ENCODE measurements at places on chromosomes 6 and 20. TPM values are rescaled to one million over a fixed set of nuclear protein-coding genes. Genes with fewer than 3 reads are reported as not detected.

The MYLIP gene
- total RNA-seq, result 24.0 TPM

DNA sequence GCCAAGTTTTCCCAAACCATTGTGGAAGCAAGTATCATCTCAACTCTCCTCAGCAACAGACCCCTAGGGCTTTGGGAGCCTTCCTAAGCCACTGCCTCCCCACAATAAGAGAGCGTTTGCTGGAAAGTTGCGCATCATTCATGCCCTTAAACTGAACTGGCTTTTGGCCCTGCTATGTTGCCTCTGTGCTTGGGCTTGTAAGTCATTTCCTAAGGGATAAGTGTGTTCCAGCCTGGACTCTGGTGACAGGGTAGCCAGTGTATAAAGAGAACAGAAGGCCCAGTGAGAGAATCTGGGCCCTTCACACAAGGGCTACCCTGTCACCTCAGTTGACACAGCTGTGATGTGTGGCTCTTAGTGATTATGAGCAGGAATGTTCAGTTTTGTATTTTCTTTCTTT, 77.8 kb downstream of the COL9A1 start:
- no peak for DNase-seq

The SYCP2L gene
- 0.59 TPM for total RNA-seq

DNA sequence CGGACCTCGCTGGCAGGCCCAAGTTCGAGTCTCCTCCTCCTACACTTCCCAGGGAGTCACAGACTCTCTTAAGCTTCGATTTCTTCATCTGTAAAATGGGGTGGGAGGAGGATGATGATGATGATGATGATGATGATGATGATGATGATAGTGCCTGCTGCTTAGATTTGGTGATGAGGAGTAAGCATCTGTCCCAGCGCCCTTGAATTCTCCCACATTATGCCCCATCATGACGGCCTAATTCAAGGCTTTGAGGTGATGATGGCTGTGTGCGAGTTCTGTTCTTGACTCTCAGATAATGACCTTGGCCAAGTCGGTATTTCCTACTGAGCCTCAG, 487 bp upstream of the KIAA1755 start:
- DNase-seq, result no peak

- DNase-seq, result no peak
These were observed 137.4 kb upstream of the CDH4 start for GRCh38 chr20:61114493-61115175.

The CRISP3 gene
- not detected for total RNA-seq

DNA sequence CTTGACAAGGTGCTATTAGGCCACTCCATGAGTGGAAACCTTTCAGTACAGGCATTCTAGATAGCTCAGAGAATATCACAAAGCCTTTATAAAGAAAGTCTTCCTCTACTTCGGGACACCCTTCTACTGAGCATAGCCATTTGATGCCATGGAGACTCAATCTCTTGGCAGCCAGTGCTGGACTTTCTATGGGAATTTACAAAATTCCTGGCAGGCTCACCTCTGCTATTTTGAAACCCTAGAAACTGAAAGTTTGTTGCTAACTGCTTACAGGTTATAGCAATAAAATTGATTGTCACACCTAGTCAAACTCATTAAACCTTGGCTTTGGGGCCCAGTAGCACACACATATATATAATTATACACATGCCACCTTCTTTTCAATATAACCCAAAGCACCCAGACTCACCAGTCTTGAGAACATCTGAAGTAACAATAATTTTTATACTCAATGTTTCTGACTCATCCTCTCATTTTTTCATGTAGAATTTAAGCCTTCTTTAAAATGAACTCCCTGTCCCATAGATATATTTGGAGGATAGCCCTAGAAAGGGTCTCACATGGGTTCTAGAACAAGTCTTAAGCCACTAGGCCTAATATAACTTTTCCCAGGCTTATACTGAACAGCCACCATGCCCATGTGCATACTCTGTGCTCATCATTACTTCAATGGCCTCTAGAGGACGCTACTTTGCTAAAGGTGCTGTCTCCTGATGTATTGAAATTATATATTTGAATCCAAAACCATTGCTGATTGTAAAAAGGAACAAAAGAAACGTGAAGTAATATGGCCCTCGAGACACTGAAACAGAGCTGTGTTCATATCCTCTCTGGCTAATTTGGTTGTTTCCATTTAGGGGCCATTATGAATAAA, 368.1 kb upstream of the MARCKS start:
- DNase-seq, result no peak

The PI3 gene
- total RNA-seq, result 1.4 TPM

The GMPR gene
- total RNA-seq, result 65.2 TPM

- DNase-seq, result no peak
These were observed 102.0 kb upstream of the HEY2 start for GRCh38 chr6:125647391-125647790.

DNA sequence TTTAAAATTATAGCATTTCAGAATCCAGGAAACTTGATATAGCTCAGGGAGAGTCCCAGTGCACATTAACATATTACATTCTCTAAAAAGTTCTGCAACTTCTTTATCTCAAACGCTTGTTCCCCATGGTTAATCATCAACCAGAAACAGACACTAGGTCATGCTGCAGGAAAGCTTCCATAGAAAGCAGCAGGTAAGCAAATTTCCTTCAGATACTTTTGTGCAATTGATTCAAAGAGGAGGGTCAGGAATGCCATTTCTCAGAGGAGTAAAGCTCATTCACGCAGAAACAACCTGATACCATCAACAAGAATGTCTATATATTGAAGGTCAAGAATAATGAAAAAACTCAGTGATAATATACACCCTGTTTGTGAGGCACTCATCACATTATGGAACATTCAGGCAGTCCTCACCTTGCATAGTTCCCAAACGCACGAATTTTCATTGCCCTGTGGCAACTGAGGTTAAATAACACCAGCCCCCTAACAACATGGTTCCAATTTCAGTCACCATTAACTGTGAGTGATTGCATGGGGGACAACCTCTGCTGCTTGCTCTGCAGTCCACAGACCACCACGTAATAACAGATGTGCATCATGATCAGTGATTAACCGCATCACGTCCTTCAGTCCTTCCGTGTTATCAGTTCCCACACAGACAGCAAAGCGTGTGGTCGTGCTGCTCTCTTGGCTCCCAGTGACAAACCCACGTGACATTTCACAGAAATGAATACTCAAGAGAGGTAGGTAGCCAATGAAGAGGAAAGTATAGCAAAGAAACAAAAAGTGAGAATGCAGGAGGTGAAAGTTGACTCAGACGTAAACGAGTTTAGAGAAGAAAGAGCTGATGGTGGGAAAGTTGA, 95.7 kb downstream of the LY86 start:
- no peak for DNase-seq

- no peak for DNase-seq
These were observed 17.9 kb downstream of the MAVS start for GRCh38 chr20:3864518-3864917.

The OR2H1 gene
- total RNA-seq, result not detected

GRCh38 chr6:34888874-34889555, at the start of gene ANKS1A:
Gene ANKS1A, plus strand, starts transcription at chr6:34889255. Its CDS starts 148 bp downstream, at chr6:34889403.
- peak; percentile 87 for DNase-seq

DNA sequence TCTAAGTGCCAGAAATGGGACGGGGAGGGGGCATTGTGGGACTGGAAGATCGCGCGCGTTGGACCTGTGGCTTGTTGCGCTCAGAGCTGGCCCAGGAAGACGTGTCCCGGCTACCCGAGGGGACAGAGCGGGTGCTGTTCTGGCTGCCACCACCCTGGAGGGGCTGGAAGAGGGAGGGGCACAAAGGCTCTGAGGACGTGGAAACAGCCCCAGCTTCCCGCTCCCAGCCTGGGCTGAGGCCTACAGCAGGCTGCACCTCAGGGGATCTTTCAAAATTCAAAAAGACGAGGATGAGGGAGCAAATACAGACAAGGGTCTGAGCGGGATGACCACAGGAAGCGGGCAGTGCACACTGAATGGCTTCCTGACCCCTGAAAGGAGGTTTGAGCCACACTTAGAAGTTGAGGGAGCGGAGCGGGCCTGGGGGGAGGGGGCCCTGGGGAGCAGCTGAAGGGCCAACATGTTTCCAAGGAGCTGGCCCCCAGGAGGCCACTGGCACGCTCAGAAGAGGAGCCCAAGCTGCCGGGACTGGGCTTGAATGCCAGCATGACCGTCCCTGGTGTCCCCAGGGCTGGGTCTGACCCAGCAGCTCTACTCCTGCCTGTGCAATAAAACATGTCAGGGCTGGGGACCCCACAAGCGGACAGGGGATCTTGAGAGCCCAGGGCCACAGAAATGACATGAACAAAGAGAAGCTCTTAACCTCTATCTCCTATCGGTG, 1.3 kb downstream of the OXT start:
- DNase-seq, result no peak

GRCh38 chr6:137917551-137918325, 50.7 kb downstream of the TNFAIP3 start:
- no peak for DNase-seq

GRCh38 chr6:38776515-38776914, 61.4 kb downstream of the DNAH8 start:
- DNase-seq, result no peak

The BPIFB1 gene
- total RNA-seq, result not detected

GRCh38 chr6:56144538-56145324, 102.6 kb downstream of the COL21A1 start:
- no peak for DNase-seq

GRCh38 chr6:25407431-25407830, 128.3 kb downstream of the CARMIL1 start:
- no peak for DNase-seq

DNA sequence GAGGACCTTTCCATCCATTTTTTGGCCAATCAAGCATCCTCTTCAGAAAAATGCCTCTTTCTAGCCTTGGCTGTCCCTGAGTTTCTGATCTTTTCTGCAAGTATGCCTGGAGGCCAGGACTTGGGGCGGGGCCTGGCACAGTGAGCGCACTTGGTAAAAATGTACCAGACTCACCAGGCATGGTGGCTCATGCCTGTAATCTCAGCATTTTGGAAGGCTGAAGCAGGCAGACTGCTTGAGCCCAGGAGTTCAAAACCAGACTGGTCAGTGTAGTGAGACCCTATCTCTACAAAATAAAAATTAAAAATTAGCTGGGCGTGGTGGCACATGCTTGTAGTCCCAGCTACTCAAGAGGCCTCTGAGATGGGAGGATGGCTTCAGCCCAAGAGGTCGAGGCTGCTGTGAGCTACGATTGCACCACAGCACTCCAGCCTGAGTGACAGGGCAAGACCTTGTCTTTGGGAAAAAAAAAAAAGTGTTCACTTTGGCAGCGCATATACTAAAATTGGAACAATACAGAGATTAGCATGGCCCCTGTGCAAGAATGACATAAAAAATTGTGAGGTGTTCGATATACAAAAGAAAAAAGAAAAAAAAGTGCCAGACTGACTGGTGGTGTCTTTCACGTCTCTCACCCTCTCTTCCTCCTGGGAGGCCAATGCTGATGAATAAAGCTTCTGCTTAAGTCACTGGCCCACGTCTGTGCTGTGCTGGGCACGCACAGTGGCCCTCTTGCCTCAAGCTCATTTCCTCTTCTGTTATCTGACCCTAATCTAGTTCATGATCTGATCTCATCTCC, 18.1 kb upstream of the SLC9A8 start:
- DNase-seq, result no peak

Data from left cardiac atrium (tissue), 4 donors.